Jurkat, Clone E6-1 (cell line): ENCODE measurements at places on chromosomes 1 and 21.

DNA sequence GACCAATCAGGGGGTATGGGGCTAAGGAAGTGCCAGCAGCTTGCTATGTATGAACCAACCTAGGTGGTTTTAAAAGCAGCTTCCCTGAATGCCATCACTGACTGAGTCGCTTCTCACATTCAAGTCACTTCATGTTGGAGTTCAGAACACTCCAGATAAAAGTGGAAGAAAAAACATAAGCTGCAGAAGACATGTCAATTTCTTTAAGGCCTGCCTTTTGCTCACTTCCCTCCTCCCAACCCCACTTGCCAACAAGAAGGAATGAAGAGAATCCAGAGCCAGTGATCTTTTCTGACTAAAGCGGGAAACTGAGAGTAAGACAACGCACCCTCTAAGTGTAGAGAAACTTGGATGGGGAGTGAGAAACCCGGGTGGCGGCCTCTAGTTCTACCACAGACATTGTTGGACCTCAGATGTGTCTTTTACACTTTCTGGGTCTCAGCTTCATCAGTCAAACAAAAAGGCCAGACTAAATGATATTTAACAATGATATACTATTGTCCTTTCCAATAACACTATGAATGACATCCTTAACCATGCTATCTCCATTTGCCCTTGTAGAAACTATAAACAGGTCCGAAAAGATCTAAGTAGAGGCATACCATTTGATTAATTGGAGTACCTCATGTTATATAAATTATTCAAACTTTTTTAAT, 54.1 kb downstream of the LUZP1 start:
- no peak for DNase-seq

DNA sequence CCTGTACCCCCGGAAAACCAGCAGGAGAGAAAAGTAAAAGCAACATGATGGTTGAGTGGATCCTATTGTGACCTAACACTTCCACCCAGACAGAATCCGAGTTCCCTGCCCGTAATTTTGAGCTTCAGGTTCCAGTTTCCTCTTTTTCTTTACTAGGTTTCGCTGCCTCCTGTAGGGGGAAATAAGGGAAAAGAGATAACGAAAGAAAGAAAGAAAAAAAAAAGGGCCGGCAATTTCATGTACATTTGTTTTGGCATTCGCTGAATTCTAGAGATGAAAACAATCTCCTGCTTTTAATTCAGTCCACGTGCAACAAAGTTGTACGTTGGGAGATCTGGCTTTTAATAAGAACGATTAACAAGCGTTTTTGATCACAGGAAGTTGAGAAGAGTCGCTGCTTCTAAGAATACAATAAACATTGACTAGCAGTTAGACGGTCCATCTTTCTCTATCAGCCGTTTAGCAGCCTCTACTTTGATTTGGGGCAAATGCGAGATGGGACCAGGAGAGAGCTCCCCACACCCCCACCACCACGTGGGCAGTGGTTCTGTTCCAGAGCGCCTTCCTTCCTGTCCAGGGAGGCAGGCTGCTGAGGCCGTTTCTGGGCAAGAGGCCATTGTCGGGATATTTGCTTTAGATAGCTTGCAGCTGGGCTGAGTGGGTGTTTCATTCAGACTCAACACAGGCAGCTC, 155.9 kb upstream of the RUNX1 start:
- no peak for DNase-seq

- DNase-seq: no peak
These were observed 421.2 kb upstream of the DAB1 start for GRCh38 chr1:57845041-57845440.

DNA sequence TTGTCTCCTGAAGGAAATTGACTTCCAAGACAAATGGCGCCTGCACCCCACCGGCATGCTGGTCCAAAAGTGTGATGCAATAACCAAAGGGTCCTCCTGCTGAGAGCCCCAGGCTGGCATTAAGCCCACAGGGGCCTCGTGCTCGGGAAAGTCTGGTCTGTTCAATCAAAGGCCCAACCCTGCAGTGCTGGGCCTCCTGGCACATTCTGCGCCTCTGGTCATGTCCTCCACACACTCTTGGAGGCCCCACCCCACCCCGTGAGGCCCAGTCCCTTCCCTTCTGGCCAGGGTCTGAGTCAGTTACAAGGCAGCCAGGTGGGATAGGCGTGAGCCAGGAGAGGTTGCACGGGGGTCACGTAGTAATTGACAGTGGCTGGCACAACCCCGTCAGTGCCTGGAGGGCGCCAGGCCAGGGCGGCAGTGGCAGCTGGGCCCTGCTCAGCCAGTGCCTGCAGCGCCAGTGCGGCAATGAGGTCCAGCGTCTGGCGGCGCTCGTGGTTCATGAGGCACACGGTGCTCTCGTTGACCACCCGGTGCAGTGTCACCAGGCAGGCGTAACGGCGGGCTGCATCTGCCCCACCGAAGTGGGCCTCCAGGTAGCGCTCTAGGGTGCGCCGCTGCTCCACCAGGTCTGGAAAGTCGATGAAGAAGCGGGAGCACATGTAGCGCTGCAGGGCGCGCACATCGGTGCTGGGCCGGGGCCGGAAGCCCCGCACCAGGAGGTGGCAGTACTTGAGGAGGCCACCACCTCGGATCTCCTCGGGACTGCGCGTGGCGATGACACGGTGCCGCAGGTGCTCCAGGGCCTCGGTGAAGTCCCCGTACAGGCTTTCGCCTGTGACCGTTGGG, 6.8 kb downstream of the TENT5B start:
- DNase-seq: no peak

- DNase-seq: no peak
These were observed 5.2 kb downstream of the KAZN start for GRCh38 chr1:14603645-14604044.
